ENCODE measurements at places on chromosomes 1 and 21.
A peak's percentile ranks its signal among the peaks of the same experiment; 100 is the strongest.

DNA sequence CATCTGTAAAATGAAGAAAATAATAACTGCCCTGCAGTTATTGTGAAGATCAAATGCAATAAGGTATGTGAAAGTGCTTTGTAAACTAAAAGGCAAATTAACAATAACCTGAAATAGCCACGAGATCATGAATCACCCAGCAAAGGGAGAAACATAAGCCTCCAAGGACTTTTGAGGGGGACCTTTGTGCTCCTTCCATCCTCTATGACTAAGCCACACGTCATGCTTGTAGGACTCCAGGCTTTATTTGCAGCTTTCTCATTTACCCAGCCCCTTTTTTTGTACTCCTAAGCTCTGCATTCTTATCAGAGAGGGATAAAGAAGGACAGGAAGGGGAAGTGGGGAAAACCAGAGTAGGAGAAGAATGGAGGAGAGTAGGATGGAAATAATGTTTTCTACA lies 115.1 kb downstream of the PROX1 start:
- peak; percentile 86 for DNase-seq

- DNase-seq = peak; percentile 21
These were observed 1.8 kb upstream of the ELAPOR1 start for GRCh38 chr1:109112056-109112651.

- peak; percentile 83 for DNase-seq
These were observed 1.0 kb downstream of the TMEM200B start for GRCh38 chr1:29122682-29123052.

DNA sequence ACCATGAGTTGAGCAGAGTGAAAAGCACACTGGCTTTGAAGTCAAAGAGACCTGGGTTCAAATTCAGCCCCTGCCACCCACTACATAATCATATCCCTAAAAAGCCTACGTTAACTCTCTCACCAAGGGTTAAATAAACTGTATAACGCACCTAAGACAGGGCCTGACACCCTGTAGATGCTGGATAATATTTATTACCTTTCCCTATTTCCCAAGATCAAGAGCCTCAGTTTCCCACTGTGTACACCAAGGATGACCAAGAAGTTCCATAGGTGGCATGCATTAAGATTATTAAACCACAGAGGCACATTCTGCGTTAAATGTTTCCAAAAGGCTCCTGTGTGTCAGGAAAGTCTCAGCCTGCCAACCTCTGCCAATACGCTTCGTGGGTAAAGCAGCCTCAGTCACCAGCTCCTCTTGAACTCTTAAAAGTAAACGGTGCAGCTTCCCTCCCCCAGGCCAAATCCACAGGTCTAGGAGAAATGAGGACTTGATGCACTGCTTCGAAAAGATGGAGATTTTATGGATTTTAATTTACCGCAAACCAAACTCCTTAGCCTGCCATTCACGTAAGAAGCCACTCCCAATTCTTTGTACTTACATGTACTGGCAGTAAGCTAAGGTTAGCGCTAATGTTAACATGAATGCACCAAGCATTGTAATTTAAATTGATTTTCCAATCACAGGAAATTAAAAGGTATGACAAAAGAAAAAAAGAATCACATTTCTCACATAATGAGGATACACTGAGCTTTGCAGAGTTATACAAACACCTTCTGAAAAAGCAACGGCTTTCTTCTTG lies 2.6 kb downstream of the USP24 start:
- no peak for DNase-seq

- no peak for DNase-seq
These were observed 66.2 kb upstream of the APOBEC4 start for GRCh38 chr1:183719289-183719688.

DNA sequence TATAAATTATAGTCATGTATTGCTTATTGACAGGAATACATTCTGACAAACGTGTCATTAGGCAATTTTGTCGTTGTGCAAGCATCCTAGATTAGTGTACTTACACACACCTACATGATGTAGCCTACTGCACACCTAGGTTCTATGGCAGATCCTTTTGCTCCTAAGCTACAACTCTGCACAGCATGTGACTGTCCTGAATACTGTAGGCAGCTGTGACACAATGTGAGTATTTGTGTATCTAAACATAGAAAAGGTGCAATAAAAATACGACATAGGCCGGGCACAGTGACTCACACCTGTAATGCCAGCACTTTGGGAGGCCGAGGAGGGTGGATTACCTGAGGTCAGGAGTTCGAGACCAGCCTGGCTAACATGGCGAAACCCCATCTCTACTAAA lies 36.5 kb downstream of the TNFRSF8 start:
- DNase-seq = no peak

- DNase-seq = no peak
These were observed 35.0 kb downstream of the ACKR1 start for GRCh38 chr1:159239551-159240220.

DNA sequence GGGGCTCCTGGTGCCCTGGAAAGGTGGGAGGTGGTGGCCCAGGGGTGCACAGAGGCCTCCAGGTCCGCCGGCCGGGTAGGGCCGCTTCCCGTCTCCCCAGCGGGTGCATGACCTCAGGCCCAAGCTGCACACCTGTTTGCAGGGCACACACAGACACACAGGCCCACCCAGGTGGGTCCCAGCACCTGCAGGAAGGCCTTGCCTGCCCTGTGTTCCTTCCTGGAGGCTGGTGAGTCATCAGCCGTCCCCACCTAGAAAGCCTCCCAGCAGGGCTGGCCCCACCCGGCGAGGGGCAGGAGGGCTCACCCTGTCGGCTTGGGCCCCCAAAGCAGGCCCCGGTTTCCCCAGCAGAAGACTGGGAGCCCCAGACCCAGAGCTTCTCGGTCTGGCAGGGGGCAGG lies 23.6 kb upstream of the TTLL10 start:
- DNase-seq = no peak

- DNase-seq = no peak
These were observed 79.8 kb downstream of the USP1 start for GRCh38 chr1:62516600-62516999.

Data from astrocyte of the spinal cord (primary cell).